ENCODE measurements at places on chromosomes 11 and 22.
A peak's percentile ranks its signal among the peaks of the same experiment; 100 is the strongest.

- no peak for DNase-seq
These were observed 9.7 kb upstream of the SOX10 start for GRCh38 chr22:37994049-37994448.

- DNase-seq = no peak
These were observed 2.1 kb downstream of the RTN3 start for GRCh38 chr11:63683133-63683991.

GRCh38 chr11:77101043-77101537 is 1.6 kb upstream of the OMP start:
- no peak for DNase-seq

DNA sequence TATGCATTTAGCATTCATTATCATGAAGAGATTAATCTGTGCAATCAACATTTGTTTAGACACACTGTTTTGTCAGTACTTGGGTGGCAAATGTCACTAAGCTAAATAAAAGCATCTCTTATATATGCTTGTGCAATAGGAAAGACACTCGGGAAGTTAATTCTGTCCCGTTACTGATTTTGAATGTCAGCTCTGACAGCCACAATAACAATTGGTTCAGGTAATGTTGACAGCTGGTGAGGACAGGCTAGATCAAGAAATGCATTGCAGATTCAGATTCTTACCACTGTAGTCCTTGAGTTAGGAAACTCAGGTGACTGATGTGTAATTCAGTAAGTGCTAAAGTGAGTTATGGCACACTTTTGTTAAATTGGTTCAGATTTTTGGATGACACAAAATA is 523.8 kb upstream of the FAT3 start:
- no peak for DNase-seq

DNA sequence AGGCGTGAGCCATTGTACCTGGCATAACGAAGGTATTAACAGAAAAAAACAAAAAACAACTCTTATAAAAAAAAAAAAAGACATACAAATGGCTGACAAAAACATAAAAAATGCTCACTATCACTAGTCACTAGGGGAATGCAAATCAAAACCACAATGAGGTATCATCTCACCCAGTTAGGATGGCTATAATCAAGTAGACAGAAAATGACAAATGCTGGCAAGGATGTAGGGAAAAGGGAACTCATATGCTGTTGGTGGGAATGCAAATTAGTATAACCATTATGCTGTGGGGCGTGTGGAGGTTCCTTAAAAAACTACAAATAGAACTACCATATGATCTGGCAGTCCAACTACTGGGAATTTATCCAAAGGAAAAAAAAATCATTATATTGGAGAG is 17.0 kb downstream of the THY1 start:
- no peak for DNase-seq

- no peak for DNase-seq
These were observed 35.8 kb upstream of the HSD17B12 start for GRCh38 chr11:43644621-43645299.

DNA sequence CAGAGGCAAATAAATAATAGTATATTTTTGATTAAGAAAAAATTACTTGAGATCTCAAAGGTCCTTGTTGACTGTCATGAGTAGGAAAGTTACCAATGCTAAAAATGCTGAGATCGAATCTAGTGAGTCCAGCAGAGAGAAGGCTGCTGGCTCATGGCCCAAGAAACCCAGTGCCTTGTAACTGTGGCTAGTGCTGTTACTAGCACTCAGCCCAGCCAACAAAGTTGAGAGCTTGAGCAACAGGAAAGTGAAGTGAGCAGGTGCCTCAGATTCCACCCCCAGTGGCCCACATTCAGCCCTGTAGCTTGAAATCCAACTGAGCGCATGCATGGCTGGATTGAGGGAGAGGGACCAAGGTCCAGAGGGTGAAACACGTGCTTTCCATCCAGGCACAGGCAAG is 398.2 kb downstream of the SHANK2 start:
- DNase-seq = no peak

- no peak for DNase-seq
These were observed 73.7 kb upstream of the KIRREL3 start for GRCh38 chr11:127074151-127074761.

DNA sequence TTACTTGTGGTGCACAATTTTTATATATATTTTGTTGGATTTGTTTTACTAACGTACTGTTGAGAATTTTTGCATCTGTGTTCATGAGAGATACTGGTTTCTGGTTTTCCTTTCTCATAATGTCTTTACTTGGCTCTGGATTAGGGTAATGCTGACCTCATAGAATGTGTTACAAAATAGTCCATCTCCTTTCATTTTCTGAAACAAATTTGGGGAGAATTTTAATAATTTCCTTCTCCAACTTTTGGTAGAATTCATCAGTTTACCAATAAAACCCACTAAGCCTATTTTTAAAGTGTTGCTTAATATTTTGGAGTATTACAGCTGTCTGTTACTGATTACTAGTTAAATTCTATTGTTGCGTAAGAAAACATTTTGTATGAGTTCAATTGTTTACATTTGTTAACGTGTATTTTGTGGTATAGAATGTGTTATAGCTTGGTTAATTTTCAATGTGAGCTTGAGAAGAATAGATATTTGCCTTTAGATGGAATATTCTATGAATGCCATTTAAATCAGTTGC is 11.5 kb downstream of the TRIM22 start:
- DNase-seq = no peak

- no peak for DNase-seq
These were observed 577.4 kb upstream of the LUZP2 start for GRCh38 chr11:23919455-23919854.

DNA sequence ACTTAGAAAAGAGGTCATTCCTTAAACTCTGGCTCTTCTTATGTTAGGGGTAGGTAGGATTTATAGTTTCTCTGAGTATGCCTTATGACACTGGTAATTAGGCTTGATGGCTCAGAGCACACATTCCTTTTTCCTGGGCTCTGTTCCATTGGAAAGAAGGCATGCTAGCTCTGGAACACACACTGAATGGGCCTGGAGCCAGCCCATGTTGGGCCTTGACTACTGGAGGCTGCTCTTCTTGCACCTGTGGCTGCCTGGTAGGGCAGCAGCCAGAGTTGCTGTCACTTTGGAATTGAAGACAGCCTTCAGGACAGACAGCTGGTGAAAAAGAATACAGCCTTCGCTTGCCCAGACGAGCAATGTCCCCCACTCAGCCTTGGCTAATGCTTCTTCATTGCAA is 18.2 kb downstream of the MCAM start:
- no peak for DNase-seq

- DNase-seq = no peak
These were observed 376.2 kb upstream of the LARGE1 start for GRCh38 chr22:34296461-34296860.

DNA sequence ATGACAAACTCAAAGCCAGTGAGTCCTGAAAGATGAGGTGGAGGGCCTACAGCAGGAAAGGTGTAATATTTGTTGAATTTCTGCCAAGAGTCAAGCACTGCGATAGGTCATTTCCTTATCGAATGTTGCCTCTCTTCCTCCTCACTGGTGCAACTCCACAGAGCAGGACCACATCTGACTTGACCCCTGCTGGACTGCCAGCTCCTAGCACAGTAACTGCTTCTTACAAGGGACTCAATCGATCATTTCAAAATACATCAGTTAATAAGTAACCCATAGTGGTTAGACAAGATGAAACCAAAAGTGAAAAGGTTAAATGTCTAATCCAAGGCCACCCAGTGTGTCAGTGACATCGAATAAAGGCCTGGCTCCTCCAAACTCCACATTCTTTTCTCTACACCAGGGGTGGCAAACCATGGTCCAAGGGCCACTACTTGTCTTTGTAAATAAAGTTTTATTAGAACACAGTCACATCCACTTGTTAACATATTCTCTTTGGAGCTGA is 98.5 kb upstream of the CSNK2A3 start:
- no peak for DNase-seq

DNA sequence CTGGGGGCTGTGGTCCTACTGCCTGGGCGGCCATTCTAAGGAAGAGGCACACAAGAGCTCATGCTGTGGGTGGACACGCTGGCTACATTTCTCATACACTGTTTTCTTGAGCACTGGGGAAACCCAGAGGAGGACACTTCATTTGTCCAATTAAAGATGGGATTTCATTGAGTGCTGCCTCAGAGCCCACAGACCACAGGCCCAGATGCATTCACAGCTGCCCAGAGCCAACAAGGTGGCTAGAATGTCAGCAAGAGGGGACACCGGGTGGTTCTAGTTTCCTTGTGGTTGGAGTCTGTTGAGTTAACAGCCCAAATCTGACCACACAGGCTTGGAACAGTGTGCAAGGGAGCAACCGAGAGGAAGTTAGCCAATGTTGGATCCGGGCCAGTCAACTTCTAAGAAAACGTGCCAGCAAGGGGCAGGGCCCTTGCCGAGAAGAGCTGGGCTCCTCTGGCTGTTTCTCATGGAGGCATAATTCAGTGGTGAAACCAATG is 35.0 kb upstream of the SORL1 start:
- peak; percentile 32 for DNase-seq

DNA sequence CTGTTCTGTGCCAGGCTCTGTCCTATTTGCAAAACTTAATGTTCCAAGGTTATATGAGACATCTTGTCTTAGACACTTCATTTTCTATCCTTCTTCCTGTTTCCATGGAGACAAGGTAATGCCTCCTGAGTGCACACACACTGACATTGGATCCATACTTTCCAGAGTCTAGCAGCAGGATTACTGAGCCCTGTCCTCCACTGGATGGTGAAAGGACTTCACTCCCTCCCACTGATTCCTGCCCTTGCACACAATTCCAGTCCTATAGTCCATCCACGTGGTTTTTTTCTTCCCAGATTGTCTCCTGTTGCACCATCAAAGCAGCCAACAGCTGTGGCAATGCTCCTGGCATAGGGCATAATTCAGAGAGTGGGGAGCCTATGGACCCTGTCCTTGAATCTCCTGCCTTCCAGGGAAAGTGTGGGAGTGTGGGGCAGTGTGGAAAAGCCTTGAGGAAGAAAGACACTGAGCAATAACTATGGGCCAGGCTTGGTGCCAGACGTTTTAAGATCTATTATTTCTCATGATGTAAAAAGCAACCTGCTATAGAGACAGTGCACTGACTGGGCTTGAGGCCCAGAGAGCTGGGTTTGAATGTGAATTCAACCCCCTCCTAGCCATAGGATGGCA is 31.3 kb downstream of the SERPINH1 start:
- no peak for DNase-seq

GRCh38 chr11:93034031-93034722 is 64.7 kb downstream of the MTNR1B start:
- no peak for DNase-seq

GRCh38 chr11:75563978-75564552 is 2.0 kb downstream of the SERPINH1 start:
- no peak for DNase-seq

DNA sequence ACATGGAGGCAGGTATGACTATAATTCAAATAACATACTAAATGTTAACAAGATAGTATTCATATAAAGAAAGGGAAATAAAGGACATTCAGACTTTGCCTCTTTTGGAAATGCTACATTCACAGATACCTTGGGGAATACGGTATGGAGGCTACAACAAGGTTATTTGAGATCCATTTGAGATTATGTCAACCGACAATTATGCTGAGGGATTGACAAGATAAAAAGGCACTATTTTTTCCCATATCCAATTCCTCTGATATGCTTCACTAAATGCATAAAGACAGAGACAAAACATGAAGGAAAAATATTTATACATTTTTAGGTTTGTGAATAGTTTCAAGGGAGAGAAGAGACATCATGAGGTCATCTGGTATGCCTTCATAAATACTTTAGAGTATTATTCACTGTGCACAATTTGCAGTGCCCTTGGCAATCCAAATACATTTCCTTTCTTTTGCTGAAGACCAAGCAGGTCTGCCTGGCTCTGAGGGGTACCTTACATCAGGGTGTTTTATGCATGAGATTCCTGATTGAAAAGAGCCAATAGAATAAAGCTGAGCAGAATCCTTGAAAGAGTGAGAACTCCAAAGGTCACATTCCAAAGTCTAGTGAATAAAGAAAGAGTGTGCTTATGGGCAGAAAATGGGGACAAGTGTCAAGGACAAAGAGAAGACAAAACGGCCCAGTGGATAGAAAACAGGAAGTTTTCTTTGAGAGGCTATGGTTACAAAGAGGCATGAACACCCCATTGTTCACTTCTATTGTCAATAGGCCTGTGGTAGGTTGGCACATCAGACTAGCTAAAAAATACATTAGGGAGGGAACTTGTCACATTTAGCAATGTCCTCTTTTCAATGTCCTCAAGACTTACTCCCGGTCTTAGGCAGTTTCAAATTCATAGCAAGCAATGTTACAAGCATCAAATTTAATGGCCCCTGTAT is 455.8 kb downstream of the LRRC4C start:
- DNase-seq = no peak

- DNase-seq = peak; percentile 14
These were observed 137.6 kb downstream of the CD44 start for GRCh38 chr11:35276396-35277145.

DNA sequence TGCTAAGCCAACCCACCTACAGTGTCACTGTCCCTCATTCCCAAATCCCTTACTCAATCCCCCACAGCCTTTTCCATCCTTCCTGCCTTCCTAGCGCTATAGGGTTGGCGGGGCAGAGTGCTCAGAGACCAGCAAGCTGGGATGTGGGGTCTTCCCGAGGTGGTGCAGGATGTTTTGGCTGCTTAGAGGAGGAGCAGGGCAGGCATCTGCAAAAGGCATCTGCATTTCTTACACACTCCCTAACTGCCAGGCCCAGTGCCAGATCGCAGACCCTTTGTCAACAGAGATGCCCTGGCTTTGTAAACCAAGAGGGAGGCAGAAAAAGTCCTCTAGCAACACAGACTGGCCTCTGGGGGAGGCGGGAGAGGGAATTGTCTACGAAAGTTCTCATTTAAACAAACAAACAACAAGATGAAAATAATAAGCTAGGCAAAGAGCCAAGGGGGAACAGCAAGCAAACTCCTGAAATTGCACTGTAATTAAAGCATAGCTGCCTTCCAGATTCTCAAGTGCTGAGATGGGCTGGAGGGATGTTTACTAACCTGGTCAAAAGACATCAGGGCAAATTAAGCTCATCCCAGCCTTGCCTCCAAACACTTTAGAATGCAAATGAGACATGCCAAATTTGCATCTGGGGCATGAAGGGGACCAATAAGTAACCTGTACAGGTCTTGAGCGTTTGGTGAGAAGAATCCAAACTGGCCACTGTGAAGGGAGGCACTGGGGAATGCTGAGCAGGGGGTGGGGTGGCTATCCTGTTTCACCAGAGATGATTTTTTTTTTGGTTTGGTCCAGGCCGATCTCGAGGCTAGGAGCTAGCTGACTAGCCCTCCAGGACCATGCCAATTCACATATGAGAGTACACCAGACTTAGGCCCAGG is 38.1 kb upstream of the ADA2 start:
- DNase-seq = no peak

DNA sequence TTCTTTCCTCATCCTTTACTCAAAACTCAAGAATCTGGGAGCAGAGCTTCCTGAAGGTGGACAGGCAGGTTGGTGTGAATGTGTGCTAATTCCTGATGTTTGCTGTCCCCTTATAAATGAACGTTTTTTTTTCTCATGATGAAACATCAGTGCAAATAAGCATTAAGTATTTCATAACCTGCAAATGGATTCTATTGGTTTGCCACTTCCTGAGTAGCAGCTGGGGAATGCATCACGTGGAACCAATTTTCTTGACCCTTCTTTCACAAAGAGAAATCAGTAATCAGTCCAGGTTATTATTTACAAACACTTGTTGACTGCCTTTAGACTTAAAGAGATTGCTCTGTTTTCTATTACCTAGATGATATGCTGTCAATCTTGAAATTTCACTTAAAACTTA is 40.1 kb upstream of the SCN3B start:
- DNase-seq = no peak

- no peak for DNase-seq
These were observed 9.7 kb downstream of the MTNR1B start for GRCh38 chr11:92979176-92979575.

All from activated naive CD4-positive, alpha-beta T cell treated with Interleukin-2 at 50 U/mL for 16 hours (primary cell).